ENCODE measurements at places on chromosomes 6 and 20.
A peak's percentile ranks its signal among the peaks of the same experiment; 100 is the strongest.

GRCh38 chr20:50594591-50595432 lies 84.6 kb downstream of the PTPN1 start:
- DNase-seq, result peak; percentile 30

DNA sequence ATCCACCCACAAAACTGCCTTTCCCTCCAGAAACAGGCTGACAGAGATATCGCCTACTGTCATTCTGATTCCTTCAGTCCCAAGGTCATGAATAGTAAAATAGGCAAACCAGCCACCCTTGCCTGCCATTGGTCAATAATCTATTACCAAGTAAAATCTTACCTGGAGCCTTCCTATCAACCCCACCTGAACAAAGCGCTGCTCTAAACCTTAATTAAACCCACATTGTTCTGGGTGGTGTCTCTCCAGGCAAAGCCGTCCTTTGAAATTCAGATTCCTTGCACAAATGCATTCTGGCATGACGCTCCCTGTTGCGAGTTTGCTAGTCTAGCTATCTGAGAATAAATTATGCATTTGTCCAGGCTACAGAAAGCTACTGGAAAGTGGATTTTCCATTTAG lies 291.6 kb upstream of the ECI2 start:
- no peak for DNase-seq

DNA sequence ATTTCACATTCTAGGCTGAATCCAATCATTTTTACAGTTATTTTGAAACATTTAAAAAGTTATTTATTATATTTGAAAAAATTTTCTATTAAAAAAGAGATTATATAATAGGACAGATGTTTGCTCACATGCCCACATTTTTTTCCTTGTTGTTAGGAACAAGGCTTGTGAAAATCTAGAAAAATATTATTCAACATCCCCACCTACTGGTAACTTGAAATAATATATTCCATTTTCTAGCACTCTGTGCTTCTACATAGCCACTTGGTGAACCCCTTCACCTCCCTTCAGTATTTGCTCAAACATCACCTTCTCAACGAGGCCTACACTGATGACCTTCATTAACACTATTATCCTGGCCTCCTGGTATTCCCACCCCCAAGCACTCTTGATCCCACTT lies 18.3 kb upstream of the GPRC6A start:
- DNase-seq, result peak; percentile 37

GRCh38 chr20:18727032-18727508 lies 86.5 kb upstream of the SCP2D1 start:
- DNase-seq, result peak; percentile 53

GRCh38 chr6:22110061-22110460 lies 186.8 kb downstream of the PRL start:
- no peak for DNase-seq

- DNase-seq, result no peak
Observed at GRCh38 chr6:46016063-46016608, 476 bp upstream of the CLIC5 start.

DNA sequence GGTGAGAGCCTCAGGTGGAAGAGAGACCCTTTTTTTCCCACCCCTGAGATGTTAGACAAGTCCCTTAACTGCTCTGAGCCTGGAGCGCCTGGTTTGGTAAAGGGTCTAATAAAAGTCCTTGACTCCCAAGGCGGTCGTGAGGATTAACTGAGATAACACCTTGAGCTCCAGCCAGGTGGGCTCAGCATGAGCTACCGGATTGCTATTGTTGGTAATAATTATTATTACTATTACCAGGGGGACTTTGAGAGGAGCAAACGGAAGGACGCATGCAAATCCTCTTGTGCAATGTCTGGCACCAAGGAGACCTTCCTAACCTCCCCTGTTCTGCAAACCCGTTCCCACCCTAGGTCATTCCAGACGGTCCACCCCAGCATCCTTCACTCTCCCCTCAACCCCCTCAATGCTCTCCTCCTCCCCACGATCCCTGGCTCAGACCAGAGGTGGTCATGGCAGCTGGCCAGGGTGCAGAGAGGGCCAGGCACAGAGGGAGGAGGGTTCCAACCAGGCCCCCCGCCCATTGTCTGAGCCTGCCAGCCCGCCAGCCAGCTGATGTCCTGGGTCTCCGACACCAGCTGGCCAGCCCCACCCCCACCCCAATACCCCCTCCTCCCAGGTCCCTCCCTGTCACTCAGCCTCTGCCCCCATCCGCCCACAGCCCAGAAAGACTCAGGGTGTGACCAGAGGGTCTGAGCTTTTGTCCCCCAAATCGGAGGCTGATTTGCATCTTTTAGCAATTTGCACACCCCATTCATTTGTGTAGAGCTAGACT lies 14.3 kb upstream of the CBFA2T2 start:
- DNase-seq, result peak; percentile 63

GRCh38 chr6:14306151-14306906 lies 188.8 kb downstream of the CD83 start:
- no peak for DNase-seq
